ENCODE measurements at places on chromosomes 3 and 15. TPM values are rescaled to one million over a fixed set of nuclear protein-coding genes. Genes with fewer than 3 reads are reported as not detected.

MESP2 gene
- total RNA-seq: 0.52 TPM

POTEB2 gene
- total RNA-seq: not detected

PTH1R gene
- total RNA-seq: 0.72 TPM

AMT gene
- total RNA-seq: 0.53 TPM

CMTM8 gene
- total RNA-seq: 14.7 TPM

MAP6D1 gene
- 4.7 TPM for total RNA-seq

TRH gene
- not detected for total RNA-seq
